ENCODE measurements at places on chromosomes 6 and 20.

DNA sequence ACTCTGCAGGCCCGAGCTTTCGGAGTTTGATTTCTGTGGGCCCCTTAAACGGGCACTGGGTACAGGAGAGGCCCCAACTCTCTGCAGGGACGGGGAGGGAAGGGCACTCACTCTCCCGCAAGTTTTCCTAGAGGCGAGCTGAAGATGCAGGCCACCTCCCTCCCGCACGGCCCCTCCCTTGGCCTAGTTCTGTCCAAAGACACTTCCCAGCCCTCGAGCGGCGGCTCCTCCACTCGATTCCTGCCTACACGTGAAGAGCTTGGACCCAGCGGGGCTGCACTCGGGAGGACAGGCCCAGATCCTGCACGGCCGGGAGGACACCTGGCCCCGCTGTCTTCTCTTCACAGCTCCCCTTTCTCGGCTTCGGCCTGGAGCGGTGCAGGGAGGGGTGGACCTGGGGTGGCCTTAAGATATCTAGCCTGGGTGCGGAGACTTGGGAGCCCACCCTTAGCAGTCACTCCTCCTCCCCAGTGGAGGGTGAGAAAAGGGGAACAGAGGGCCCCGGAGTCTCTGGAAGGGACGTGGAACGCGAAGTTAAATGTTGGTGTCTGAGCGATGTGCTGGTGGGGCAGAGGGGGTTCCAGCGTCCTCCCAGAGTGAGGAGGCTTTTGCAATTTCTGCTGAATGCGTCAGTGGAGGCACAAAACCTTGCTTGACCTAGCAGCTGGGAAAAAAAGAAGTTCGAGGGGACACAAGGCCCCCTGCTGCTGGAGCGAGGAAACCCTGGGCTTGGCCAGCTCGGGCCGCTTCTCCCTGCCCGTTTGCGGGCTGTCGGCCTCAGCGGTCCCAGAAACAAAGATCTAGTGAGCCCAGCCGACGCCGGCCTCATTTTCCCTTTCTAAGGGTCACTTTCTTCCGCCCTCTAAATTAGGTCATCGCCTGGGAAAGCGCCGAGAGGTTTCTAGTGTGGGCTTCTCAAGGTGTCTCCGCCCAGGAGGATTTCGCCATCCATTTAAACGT, 4.9 kb downstream of the OLIG3 start:
- no peak for DNase-seq

DNA sequence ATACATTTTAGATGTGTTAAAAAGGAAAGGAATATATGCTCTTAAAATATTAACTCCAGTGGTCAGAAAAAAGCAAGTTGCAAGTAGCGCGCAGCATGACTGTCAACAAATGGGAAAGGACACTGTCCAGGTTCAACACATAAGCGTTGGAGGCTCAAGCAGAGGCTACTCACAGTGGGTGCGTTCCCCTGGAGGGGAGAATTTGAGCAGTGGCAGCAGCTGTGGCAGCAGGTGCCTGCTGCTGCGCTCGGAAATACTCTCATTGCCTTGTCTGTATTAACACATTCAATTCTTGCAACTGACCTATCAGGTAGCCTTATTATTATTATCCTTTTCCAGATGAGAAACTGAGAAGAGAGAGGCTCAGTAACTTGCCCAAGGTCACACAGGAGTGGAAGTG, 21.9 kb upstream of the CCN6 start:
- DNase-seq: no peak

GRCh38 chr6:7540595-7540994, 876 bp upstream of the DSP start:
- no peak for DNase-seq

GRCh38 chr6:4658486-4658885, 117.7 kb upstream of the CDYL start:
- DNase-seq: no peak

GRCh38 chr6:163231356-163232014, 183.0 kb upstream of the QKI start:
- DNase-seq: no peak

DNA sequence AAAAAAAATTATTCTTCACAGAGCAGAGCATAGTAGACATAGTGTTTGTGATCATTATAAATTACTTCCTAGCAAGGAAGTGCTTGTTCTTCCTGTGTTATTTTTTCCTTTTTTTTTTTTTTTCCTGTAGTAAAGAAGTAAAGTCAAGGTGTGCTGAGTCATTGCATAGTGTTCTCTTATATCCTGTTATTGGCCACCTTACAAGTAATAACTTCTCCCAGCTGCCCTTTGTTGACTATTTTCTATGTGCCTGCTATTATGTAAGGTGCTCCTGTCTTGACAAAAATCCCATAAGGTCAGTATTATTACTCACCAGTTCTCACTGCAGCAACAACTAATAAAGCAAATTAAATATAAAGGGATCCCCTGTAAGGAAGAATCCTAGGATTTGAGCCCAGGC, 195.3 kb downstream of the GJA1 start:
- no peak for DNase-seq

GRCh38 chr6:38221251-38221650, 401.7 kb downstream of the ZFAND3 start:
- DNase-seq: no peak

DNA sequence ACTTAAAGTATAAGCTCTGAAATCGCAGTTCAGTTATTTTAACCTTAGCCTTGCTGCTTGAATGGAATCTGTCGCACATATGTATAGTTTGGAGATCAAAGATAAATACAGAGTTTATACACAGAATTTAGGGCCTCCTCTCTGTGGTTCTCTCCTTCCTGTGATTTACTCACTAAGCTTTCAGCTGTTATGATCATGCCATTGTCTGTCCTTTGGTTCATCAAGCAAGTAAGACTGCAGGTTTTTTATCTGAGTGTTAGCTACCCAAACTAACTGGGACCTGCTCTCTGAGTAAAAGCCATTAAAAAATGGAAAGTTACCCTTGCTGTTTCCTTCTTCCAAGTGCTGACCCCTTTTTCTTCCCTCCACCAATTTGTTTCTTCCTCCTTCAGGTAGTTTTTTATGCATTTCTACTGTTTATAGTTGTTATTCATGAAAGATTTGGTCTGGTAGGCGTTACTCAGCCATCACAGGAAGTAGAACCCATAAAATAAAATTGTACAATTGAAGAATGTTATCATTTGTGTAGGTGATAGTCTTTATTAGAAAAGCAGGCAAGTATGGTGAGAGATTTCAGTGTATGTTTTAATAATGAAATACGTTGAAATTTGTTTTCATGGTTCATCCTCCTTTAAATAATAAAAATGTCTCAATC, 33.7 kb upstream of the SUMO4 start:
- no peak for DNase-seq

DNA sequence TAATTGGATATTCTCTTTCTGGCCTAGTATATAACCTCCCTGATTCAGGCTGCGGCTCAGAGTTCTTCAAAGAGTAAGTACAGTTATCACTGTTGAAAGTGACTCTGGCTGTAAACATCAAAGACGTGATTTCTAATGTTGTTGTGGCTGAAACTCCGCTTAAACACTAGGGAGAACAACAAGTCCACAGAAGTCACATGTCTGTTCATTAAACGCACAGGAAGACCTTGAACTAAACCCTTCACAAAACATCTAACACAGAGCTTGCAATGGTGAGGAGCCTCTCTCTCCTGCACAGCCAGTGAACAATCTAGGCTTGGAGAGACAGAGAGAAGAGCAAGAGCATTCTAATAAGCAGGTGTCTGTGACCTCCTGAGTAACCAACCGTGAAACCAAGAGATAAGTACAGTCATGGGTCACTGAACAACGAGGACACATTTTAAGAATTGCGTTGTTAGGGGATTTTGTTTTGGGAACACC, 249.3 kb downstream of the PRKN start:
- no peak for DNase-seq

GRCh38 chr6:167200806-167201205, 43.0 kb upstream of the GPR31 start:
- no peak for DNase-seq

- DNase-seq: no peak
These were observed 128.8 kb upstream of the CDH4 start for GRCh38 chr20:61123286-61123685.

- no peak for DNase-seq
These were observed 29.2 kb downstream of the C6orf58 start for GRCh38 chr6:127606131-127606562.

DNA sequence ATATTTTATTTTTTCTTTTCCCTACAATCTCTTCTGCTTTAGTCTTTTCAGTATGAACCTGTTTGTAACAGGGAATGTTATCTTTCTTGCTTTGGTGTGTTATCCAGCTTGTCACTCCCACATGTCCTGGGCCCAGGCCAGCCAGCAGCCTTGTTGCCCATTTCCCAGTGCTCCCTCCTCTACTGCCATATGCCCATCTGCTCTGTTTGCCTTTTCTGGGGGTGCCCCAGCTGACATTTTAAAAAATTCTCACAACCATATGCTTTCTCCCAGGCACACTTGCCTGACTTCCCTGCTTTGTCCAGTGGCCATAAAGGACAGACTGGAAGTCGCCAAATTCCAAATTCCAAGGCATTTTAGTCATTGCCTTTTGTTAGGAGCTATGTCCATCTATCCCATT, 23.6 kb upstream of the LMBRD1 start:
- DNase-seq: no peak

DNA sequence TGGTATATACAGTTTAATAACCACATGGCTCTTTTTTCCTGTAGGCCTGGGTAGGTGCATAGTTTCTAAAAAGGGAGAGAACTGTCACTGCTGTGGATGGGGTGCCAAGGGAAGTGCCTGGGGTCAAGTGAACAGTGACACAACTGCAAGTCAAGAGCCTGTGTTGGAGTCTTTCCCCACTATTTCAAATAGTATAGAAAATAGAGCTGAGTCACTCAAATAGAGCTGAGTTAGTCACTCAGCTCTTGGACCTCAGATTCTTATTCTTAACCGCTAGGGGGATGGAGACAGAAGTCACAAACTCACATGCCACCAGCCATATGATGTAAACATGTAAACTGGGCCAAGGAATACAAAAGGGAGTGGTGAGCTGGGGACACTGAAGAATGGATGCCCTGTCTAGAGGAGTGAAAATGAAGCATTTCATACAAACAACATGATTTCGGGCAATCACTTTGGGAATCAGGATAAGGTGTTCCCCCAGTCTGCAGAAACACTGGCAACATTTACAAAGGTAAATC, 2.1 kb downstream of the NQO2 start:
- DNase-seq: no peak

DNA sequence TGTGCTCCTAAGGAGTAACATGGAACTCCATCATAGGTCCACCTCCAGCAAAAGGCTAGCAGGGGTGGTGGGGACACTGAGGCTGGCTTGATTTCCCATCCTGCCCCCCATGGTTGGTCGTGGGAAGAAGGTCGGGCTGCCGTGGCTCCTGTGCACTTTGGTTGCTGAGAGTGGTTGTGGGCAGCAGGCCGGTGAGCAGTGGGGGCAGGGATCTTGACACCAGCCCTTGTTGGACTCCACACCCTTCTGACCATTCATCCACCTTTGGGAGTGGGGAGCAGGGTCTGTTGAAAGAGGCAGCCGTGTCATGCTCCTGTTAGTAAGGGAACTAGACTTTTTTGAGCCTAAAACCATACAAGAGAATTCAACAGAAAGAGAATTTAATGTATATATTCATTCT, 175.2 kb downstream of the ARID1B start:
- DNase-seq: no peak

DNA sequence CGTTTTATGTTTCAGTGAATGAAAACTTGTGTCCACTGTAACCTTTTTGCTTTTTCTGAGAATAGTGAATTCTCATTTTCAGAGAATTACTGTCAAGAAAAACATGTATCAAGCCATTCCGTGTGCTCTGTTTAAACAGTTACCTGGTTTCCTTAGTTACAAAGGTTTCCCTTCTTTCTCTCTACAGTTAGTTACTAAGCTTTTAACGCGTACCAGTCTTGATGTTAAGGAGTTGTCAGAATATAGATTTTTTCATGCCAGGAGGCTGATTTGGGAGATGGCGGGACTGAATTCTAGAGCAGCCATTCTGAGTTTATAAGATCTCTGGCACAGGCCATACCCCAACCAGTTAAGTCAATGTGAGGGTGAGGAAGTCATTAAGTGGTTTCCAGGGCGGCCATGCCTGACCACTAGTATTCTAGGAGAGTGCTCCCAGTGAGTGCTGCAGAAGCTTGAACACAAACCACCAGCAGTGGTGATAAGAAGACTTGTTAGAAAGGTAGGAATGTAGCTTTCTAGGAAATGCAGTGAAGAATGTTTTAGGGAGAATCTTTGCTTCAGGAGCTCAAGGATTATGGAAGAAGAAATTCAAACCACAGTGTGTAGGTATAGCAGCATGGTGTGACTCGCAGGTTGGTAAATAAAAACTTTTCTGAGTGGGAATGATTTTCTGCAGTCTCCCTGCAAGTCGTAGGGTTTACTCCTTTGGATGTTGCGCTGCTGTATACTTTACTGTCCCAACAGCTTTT, 112.9 kb downstream of the JARID2 start:
- DNase-seq: no peak

DNA sequence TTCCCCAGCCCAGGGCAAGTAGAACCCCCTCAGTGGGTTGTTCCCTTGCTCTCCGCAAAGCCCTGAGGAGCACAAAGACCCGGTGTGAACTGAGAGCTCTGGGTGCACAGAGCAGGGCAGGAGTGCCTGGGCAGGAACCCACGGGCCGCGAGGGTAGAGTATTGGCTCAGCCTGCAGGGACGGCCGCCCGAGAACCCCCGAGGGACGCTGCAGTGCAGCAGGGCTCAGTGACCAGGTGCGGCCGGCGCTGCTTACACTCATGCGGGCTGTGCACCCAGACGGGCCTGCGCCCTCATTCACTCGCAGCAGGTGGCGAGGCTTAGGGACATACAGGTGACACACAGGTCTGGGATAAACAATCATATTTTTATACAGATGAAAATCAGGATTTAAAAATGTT, 51.9 kb upstream of the PDE10A start:
- no peak for DNase-seq

- DNase-seq: no peak
These were observed 95.0 kb downstream of the SAMD5 start for GRCh38 chr6:147603392-147604081.

DNA sequence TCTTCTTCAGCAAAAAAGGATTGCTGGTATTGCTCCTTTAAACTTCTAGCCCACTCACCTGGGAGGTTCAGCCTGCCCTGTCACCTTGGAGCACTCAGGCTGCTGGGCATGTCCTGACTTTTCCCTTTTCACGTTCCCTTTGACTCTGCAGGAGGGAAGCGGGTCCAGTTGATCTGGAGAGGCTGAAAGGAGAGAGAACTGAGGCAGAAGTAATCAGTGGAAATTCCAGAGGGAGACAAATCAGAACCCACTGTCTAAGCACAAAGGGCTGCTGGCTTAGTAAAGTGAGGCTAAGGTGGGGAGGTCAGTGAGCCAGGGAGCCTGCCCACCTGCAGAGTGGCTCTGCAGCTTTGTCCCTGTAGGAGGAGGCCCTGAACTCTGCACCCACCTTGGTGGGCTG, 9.7 kb upstream of the SYNDIG1 start:
- DNase-seq: no peak

DNA sequence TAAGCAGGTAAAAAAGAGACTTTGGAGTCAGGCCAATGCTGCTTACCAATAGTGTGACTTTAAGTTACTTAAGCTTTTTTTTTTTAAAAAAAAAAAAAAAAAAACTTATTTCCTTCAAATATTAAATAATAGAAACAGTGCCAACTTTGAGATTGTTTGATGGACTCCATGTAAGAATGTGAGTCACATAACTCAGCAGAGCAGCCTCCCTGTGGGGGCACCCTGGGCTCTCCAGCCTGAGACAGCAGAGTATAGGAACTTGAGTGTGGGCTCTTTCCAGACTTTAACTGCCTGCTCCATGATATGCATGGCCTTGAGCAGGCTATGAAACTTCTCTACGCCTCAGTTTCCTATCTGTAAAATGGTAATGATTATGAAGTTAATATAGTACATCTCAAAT, 113.3 kb upstream of the SAMD5 start:
- no peak for DNase-seq

All from activated CD4-positive, alpha-beta T cell treated with anti-CD3 and anti-CD28 coated beads, Interleukin-2, amount 50 U/mL, for 24 hours (primary cell).